ENCODE measurements at places on chromosomes 5 and 9. TPM values are rescaled to one million over a fixed set of nuclear protein-coding genes. Genes with fewer than 3 reads are reported as not detected.

DNA sequence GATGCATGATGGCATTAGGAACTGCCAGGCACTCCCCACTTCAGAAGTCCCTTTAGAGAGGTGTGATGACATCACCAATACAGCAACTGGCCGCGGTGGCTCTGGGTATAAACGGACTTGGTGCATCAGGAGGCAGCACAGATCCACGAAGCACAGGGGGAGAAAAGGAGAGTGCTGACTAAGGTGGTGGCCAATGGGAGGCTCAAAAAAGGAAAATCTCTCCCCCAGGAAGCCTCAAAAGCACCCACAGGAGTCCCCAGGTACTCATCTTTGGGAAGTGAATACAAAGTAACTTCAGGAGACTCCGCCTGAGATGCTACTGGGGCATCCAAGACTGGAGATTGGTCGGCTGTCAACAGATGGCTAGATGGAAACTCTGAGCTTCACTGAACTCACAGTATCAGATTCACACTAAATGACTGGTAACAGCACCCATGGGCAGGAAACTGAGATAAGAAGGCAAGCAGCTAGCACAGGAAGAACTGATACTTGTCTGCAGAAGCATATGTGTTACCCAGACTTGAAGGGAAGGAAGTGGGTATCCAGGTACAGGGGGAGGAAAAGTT lies 7.6 kb downstream of the TTC39B start:
- DNase-seq, result peak; percentile 74

DNA sequence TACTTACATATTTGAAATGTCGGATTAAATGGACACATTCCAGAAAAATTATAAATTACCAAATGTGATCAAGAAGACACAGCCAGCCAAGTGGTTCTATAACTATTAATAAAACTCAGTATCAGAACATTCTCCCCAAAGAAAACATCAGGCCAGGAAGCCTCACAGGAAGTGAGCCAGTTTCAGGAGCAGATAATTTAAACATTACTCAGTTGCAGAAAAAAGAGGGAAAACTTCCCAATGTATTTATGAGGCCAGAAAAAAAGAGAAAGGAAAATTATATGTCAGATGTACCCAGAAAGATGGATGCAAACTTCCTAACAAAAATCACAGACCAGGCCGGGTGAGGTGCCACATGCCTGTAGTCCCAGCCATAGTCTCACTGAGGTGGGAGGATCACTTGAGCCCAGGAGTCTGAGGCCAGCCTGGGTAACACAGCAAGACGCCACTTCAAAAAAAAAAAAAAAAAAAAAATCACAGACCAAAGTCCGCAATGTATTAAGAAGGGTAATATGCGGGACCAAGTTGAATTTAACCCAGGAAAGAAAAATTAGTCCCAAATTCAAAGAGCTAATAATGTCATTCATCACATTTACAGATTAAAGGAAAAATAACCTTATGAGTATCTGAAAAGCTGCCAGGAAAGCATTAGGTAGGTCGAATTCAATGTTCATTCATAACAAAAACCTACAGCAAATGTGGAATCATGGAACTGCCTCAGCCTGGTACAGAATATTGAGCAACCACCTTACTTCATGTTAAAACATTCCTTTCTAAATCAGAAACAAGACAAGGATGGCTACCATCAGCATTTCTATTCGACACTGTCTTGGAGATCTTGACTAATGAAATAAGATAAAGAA lies 37.2 kb upstream of the NRARP start:
- DNase-seq, result no peak

GRCh38 chr9:18826248-18826647 lies 206.8 kb downstream of the SAXO1 start:
- DNase-seq, result no peak

DNA sequence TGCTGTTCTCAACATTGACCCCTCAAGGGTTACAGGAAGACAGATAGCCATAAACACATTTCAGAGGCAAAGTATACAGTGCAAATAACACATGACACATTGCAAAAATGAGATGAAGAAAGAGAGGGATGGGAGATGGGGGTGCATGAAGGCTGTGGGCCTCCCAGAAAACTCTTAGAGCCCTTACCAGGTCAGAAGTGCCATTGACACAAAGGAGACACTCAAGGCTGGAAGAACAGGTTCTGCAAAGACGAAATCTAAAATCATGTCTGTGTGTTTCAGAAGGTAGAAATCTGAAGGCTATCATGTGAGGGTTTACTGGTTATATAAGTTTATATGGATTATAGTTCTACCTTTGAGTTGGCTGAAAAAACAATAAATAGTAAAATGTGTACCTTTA lies 318.8 kb downstream of the BNC2 start:
- DNase-seq, result no peak

GRCh38 chr9:130027533-130028365 lies 15.2 kb downstream of the FNBP1 start:
- DNase-seq, result no peak

GRCh38 chr9:136296434-136297015 lies 7.4 kb downstream of the CCDC187 start:
- no peak for DNase-seq

- no peak for DNase-seq
Measured at GRCh38 chr5:1655496-1656270, 131.9 kb upstream of the LPCAT1 start.

Gene LRRC19
- not detected for total RNA-seq

Gene ANKRD31
- total RNA-seq, result 0.17 TPM

Gene PCDHAC1
- not detected for total RNA-seq
